ENCODE measurements at places on chromosomes 5 and 9.

DNA sequence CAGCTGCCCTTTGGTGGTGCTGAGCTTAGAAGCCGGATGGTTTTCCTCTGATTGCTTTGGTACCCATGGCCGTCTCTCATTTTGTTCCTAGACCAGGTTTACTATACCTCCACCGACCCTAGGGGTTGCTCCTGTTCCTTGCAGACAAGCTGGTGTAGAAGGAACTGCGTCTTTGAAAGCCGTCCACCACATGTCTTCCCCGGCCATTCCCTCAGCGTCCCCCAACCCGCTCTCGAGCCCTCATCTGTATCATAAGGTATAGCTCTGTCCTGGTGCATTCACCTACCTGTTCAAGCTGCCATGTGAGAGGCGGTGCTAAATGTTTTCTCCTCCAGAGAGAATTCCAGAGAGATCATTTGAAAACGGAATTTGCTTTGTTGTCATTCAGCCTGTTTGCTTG, 39.5 kb downstream of the TENT4A start:
- H3K36me3 ChIP-seq: peaks cover 100% of the 10 kb centered on the region
- no peaks in the 10 kb centered on the region for H3K4me1 ChIP-seq
- no peaks in the 10 kb centered on the region for H3K27me3 ChIP-seq
- no peak overlapping the region for H3K27ac ChIP-seq

DNA sequence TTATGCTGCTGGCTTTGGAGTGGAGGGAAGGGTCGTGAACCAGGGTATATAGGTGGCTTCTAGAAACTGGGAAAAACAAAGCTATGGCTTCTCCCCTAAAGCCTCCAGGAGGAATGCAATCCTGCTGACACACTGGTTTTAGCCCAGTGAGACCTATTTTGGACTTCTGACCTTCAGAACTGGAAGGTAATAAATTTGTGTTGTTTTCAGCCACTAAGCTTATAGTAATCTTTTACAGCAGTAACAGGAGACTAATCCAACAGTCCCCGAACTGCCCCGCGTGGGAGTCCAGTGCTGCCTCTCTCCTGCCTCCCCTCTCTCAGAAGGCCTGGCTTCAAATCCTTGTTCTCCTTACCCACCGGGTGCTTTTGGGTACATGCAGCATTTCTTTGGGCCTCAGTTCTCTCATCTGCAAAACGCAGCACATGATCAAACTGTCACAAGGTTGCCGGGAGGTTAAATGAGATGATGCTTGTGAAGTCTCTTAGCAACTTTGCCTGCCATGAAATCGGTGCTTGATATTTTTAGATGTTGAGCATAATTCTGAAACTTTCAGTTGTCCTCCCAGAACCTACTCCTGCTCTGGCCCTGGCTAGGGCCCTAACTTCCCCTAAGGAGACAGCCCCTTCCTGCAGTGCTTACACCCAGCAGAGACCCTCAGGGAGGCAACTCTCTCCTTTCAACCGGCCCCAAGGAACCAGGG, 127.3 kb upstream of the BOD1 start:
- no peak overlapping the region for H3K4me3 ChIP-seq
- no peak for ATAC-seq
- H3K36me3 ChIP-seq: no peaks in the 10 kb centered on the region

DNA sequence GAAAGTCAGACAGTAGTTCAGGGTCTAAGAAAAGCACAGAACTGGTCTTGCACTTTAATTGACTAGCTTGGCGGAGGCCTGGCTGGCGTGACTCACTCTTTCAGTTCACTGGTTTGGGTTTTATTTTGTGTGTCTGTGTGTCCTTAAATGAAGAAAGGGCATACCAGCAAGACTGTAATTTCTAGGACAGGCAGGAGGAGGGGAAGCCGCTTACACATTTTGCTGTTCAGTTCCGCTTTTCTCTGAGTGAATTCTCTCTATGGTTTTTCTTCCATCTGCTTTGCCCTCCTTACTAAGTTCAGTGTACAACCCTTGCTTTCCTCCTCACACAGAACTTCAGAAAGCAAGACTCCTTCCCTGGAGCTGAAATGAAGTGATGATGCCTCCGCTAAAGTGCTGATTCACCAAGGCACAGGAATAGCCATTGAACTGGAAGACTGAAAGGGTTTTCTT, 150.8 kb downstream of the MEF2C start:
- peaks cover 13% of the 10 kb centered on the region for H3K36me3 ChIP-seq
- H3K27ac ChIP-seq: no peak overlapping the region
- H3K4me3 ChIP-seq: no peak overlapping the region

- no peak overlapping the region for H3K4me3 ChIP-seq
- no peak for ATAC-seq
- no peaks in the 10 kb centered on the region for H3K4me1 ChIP-seq
- peaks cover 14% of the 10 kb centered on the region for H3K27me3 ChIP-seq
Measured at GRCh38 chr5:119439140-119439631, 13.1 kb upstream of the HSD17B4 start.
